ENCODE measurements at places on chromosomes 1 and 21.

DNA sequence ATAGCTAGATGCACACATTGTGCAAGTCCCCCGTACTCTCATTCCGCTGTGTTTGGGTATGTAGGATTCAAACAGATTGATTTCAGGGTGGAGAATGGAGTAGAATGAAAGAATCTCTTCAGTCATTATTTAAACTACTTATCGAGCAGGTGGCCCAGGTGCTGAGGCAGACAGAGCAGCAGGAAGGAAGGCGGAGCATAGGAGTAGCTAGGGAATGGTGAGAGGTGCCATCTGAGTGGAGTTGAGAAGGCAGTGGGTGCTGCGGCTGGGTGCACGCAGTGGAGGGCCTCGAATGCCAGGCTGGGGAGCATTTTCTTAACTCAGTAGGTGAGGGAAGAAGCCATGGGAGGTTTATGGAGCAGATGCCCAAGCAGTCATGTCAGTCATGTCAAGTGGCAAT is 45.2 kb upstream of the CD101 start:
- DNase-seq, result no peak

- no peak for DNase-seq
These were observed at the start of gene TAL1 for GRCh38 chr1:47232187-47232874. TSS of gene TAL1 (minus strand) at chr1:47232225. CDS start at chr1:47225888, 6,337 bp downstream.

DNA sequence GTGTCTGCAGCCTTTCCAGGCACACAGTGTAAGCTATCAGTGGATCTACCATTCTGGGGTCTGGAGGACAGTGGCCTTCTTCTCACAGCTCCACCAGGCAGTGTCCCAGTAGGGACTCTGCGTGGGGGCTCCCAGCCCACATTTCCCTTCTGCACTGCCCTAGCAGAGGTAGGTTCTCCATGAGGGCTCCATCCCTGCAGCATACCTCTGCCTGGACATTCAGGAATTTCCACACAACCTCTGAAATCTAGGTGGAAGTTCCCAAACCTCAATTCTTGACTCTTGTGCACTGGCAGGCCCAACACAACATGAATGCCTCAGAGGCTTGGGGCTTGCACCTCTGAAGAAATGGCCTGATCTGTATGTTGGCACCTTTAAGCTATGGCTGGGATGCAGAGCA is 6.8 kb downstream of the CRYZ start:
- no peak for DNase-seq

- no peak for DNase-seq
These were observed 41.3 kb upstream of the GNG12 start for GRCh38 chr1:67874501-67875111.

All from WTC11 (cell line).